ENCODE measurements at places on chromosomes 5 and 9. TPM values are rescaled to one million over a fixed set of nuclear protein-coding genes. Genes with fewer than 3 reads are reported as not detected.

The DRD1 gene
- polyA plus RNA-seq = not detected

The PRLR gene
- polyA plus RNA-seq = 0.11 TPM

The NUTM2F gene
- not detected for polyA plus RNA-seq

The NR5A1 gene
- 0.14 TPM for polyA plus RNA-seq

The RAI14 gene
- 12.0 TPM for polyA plus RNA-seq

The RPP25L gene
- polyA plus RNA-seq = 31.7 TPM

The MYORG gene
- polyA plus RNA-seq = 5.9 TPM

The OBP2B gene
- polyA plus RNA-seq = 0.38 TPM

The EQTN gene
- polyA plus RNA-seq = not detected

The WDR38 gene
- polyA plus RNA-seq = 0.15 TPM

The CCL27 gene
- not detected for polyA plus RNA-seq
